ENCODE measurements at places on chromosomes 5 and 9.

DNA sequence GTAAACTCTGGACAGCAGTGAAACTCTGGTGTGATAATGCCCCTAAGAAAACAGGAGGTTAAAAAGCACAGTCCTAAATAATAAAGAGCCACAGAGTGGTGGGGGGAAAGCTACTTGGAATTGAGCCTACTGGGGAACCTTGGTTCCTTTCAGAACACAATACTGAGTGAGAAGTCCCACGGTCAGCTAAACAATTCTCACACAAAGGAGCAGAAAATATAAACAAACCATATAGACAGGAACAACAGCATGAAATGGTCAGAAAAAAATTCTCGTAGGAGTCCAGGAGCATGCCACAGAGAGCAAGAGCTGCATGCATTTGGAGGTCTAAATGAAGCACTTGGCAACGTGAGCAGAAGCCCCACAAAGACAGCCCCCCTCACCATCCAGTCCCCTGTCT, 56.0 kb downstream of the TEK start:
- DNase-seq, result no peak

GRCh38 chr9:124549016-124549415, 41.8 kb upstream of the NR5A1 start:
- DNase-seq, result no peak

- DNase-seq, result no peak
Measured at GRCh38 chr5:35963381-35963843, 25.0 kb upstream of the CAPSL start.

GRCh38 chr5:124121198-124121597, 609.2 kb downstream of the CSNK1G3 start:
- no peak for DNase-seq
